ENCODE measurements at places on chromosomes 4 and X.

- peak; percentile 67 for DNase-seq
Measured at GRCh38 chrX:2299871-2300270, 200.9 kb downstream of the DHRSX start.

- no peak for DNase-seq
Measured at GRCh38 chrX:110132450-110133114, 129.7 kb downstream of the TMEM164 start.

DNA sequence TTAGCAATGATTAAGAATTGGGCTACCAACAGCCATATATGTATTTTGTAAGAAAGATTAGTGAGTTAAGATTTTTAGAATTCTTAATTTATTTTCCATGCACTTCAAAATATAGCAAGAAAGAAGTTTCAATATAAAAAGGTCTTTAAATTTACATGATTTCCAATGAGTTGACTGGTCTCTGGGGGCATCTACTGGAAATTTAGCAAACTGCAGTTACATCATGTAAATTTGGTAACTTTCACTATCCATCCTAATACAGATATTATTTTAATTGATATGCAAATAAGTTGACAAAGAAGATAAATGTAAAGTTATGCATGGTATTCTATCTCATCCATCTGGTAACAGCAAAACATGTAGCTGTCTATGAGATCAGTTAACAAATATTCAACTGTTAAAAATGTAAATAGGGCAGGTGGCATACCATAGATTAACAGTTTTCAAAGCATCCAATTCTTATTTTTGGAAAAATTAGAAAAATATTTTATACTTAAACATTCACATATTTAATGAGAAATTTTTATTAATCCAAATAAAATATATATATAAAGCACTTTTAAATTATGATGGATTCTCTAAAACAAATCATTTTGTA is 29.1 kb downstream of the TTC29 start:
- DNase-seq = peak; percentile 61

DNA sequence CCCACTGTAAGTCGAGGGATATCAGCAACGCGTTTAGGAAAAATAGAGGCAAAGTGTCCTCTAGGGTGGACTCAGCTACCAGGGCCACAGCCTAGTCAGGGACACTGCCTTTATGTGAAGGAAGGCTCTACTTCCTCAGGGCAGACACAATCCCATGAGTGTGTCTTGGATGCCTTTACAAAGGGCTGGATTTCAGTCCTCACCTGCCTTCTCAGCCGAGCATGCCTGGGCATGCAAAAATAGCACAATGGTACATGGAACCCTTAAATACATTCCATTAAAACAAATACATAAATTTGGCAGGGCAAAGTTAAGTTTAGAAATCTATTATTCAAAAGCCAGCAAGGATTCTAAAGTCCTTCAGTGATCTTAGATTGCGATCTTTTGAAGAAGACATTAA is 51.1 kb downstream of the DMD start:
- no peak for DNase-seq

GRCh38 chr4:159188646-159189045 is 85.8 kb downstream of the RAPGEF2 start:
- DNase-seq = no peak

GRCh38 chr4:4558881-4559280 is 17.0 kb upstream of the STX18 start:
- DNase-seq = no peak

DNA sequence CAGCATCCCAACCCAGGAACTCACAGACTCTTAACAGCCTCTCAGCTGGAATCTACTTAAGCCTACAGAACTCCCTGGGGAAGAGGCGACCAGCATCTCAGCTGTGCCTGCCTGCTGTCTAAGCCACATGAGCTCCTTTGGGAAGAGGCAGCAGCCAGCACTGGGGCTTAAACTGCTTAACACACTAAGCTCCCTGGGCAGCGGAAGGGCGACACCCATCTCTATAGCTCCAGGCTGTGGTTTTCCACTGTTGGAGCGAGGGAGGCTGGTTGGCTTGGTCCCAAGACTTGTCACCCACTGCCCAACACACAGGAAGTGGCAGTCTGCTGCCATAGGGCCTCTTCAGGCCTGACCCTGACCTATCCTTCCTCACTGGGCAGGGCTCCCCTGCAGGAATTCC is 1544.1 kb upstream of the ADGRL3 start:
- no peak for DNase-seq

GRCh38 chr4:76879731-76880364 is 18.1 kb downstream of the SOWAHB start:
- no peak for DNase-seq
